Prostate gland (tissue), 2 donors: ENCODE measurements at places on chromosomes 1 and 21. TPM values are rescaled to one million over a fixed set of nuclear protein-coding genes. Genes with fewer than 3 reads are reported as not detected.

DNA sequence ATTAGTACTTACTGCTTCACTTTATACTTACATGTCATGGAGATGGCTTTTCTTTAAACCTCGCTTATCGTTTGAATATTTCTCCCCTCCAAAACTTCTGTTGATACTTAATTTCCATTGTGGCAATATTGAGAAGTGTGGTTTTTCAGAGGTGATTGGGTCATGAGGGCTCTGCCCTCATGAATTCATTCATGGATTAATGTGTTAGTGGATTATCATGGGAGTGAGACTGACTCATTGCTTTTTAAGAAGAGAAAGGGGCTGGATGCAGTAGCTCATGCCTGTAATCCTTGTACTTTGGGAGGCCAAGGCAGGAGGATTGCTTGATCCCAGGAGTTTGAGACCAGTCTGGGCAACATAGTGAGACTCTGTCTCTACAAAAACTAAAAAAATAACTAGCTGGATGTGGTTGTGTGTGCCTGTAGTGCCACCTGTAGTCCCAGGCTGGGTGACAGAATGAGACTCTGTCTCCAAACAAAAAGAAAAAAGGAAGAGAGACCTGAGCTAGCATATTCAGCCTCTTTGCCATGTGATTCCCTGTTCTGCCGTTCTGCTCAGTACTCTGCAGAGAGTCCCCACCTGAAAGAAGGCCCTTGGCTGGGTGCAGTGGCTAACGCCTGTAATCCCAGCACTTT, 30.2 kb downstream of the RABGAP1L start:
- no peak for DNase-seq

DNA sequence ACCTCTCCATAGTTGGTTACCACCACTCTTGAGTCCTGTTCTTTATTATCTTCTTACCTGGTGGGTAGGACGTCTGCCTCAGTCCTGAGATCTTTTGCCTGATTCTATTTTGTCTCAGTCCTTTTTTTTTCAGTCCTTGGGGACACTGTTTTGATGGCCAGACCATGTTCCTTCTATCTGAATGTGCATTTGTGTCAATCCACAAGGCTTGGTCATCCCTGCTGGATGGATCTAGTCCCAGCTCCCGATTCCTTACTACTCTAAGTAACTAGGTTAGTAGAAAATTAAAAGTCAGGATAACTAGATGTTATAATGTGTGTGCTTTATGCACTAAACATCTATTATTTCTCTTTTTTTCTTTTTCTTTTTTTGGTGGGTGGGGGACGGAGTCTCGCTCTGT, 28.1 kb upstream of the AK4 start:
- DNase-seq = no peak

DNA sequence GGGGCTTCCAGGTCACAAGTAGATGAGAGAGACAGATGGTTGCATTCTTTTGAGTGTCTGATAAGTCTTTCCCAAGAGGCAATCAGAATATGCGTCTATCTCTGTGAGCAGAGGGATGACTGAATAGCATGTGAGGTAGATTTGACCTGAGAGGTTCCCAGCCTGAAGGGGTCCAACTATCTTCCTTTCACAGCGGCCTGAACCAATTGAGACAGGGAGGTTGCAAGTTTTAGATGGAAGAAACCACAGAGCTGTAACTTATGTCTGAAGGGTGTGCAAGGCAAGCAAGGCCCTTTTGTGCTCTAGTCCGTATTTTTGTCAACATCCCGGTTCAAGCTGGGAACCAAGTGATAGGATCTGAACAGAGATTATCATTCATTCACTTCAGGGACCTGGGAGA, 9.9 kb upstream of the RNF187 start:
- DNase-seq = no peak

GRCh38 chr1:204980840-204981405, 62.1 kb upstream of the CNTN2 start:
- no peak for DNase-seq

ATP1B1 gene
- total RNA-seq = 139 TPM
